ENCODE measurements at places on chromosomes 7 and 10. TPM values are rescaled to one million over a fixed set of nuclear protein-coding genes. Genes with fewer than 3 reads are reported as not detected.

The CLDN3 gene
- total RNA-seq: 15.1 TPM

The SFMBT2 gene
- 7.7 TPM for total RNA-seq

The PON1 gene
- total RNA-seq: not detected

The CREB5 gene
- 7.1 TPM for total RNA-seq

The CPSF4 gene
- total RNA-seq: 67.9 TPM

The PAX2 gene
- 21.3 TPM for total RNA-seq

The IL6 gene
- 2.6 TPM for total RNA-seq

The ZNF736 gene
- total RNA-seq: 21.7 TPM

The SLC13A1 gene
- total RNA-seq: not detected
